ENCODE measurements at places on chromosomes 12 and 14.

DNA sequence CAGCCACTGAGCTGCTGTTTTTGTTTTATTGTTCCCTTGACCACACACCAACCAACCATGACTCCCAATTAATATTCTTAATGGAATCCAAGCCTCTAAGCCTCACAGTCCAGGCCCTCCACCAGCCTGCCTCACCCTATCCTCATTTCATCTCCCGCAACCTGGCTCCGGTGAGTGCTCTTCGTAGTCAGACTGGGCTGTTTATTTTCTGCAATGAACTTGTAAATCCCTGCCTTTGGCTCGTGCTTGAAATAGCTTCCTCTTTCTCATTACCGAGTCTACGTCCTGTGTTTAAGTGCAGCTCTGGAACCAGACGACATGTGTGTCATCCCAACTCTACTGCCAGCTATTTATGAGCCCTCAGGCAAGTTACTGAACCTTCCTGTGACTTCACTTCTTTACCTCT, 12.4 kb upstream of the ETFBKMT start:
- DNase-seq = no peak

DNA sequence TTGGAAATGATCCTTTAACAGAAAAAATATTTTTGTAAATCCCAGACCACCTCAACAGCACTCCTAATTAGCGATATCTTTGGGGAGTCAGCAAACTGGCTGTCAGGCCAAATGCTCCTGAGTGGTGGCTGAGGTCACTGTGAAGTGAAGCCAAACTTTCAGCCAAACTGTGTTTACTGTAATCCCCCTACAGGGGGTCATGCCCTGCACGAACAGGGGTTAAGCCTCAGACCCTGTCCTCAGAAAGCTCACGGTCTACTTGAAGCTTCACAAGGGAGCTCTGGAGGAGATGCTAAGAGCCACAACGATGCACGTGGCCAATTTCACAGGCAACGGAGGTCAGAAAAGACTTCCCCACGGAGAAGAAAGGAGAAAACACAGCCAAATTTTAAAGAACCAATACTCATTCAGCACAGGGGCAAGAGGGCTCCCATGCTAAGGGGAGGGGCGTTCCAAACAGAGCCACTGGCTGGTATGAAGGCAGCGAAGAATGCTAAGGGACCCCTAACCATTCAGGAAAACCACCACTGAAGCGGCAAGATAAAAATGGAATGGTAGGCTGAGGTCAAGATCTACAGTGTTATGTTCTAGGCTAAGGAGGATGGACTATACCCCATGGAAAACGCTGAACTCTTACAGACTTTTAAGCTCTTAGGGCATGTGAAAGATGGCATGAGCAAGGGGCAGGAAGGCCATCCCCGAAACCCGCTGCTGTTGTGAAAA, 105.4 kb downstream of the ITPR2 start:
- DNase-seq = no peak

DNA sequence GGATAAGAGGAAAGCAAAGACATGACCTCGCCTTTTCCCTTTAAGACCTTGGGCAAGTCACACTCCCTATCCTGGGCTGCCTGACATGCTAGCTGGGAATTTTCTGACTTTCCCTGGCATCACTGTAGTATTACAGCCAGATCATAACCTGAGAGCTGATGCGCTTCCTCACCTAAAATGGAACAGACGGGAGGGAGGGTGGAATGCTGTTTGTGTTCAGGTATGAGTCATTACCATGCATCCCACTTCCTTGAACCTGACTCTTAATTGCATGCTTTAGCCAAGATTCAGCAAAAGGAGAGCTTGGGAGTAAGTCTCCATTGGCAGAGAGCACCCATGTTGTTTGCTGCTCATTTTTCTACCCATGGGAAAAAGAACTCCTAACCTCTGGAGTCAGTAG, 156.5 kb downstream of the KCNK10 start:
- no peak for DNase-seq

GRCh38 chr14:54475187-54475899, 13.4 kb downstream of the GMFB start:
- no peak for DNase-seq

DNA sequence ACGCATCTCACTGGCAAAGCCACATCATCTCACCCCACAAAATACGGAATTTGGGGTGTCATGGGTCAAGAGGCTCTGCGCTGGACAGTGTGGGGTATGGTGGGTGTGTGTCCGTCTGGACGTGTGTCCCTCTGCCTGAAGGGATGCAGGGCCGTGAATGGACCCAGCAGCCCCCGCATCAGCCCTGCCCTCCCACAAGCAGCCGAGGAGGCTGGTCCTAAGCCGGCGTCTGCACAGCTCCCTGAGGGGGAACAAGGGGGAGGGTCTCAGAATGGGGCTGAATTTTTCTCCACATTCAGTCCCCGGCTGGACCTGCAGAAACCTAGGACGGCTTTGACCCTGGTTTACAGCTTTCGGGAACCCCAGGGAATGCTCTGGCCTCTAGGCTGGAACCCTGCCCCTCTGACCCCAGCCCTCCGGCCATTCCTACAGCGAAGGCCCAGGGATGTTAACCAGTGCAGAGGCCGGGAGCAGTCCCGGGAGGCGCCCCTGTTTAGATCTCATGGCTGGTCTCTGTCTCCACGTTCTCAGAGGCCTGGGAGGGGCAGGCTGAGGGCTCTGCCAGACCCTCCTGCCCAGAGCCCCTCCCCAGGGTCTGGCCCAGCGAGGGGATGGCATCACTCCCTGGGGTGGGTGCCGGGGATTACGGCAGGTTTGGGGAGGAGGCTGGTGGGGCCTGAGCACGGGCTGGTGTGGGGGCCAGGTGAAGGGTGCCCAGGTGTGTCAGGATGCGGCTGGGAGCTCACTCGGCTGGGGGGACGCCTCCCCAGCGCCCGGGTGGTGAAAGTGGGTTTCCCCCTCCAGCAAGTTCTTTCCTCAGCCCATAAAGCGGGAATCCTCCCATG, 156.5 kb upstream of the C14orf180 start:
- DNase-seq = no peak

GRCh38 chr12:105201299-105201698, 34.7 kb downstream of the APPL2 start:
- DNase-seq = no peak

- DNase-seq = no peak
Observed at GRCh38 chr12:58268069-58268468, 326.7 kb downstream of the ATP23 start.

GRCh38 chr12:15796493-15797141, 7.4 kb upstream of the EPS8 start:
- DNase-seq = no peak

DNA sequence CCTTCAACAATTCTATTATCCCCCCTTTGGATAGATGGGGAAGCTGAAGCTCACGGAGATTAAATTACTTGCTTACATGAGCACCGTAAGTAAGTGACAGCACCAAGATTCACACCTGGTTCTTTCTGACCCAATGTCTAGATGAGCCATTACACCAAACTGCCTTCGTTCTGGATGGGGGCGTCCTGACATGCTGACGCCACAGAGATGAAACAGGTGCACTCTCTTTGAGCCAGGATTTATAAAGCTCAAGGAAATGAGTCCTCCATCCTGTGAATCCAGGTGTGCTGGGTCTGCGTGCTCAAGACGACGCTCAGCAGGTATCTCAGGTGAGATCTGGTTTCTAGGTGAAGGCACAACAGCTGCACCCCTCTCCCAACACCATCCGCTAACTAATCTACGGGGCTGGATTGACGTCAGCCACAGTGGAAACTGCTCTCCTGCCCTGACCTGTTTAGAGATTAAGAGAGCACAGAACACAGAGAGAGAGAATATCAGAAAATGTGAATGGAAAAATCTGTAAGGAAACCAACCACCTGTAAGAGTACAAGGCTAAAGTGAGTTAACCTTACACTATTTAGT, 61.6 kb downstream of the KSR2 start:
- no peak for DNase-seq

DNA sequence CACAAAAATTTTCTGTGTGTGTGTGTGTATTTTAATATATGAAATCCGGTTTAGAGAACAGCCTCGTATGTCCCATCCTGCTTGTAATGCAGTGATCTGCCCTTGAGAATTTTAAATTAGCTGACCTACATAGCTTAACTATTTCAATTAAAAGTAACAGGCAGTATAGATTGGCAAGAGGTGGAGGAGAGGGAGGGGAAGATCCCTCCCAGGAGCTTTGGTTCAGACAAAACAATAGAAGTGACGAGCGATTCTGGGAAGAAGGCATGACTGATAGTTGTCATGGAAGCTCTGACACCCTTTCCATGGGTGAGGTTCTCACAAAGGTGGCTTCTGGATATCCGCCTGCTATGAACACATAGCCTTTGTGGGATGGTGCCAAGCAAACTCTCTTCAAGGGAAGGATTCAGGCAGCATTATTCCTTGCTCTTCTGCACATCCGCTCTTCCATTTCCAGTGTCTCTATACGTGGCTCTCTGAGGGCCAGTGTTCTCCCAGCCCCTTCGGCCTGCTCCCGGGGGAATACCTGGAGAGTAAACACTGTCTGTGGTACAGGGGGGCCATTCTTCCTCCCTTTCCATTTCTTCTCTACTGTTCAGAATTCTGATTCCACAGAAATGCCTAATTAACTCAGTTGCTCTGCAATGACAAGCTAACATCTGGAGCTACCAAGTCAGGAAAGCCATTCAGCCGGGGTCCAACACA, 182.0 kb downstream of the CACNA1C start:
- no peak for DNase-seq
